ACHN (cell line): ENCODE measurements at places on chromosomes 7 and 10.

DNA sequence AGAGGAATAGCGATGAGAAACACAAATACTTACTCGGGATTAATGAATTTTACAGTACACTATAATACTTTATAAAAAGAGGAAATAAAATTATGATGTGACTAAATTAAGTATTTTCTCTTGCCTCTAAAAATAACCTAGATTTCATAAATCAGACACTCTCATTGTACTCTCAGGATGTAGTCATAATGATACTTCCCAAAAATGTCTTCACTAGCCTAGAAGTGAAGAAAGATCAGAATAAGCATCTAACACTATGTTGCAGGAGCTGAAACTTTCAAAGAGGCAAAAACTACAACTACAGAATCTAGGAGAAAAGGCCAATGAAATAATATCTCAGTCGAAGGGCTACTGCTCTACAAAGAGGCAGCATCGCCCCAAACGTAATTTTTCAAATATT, 49.4 kb downstream of the DNAJC1 start:
- no peak for DNase-seq

DNA sequence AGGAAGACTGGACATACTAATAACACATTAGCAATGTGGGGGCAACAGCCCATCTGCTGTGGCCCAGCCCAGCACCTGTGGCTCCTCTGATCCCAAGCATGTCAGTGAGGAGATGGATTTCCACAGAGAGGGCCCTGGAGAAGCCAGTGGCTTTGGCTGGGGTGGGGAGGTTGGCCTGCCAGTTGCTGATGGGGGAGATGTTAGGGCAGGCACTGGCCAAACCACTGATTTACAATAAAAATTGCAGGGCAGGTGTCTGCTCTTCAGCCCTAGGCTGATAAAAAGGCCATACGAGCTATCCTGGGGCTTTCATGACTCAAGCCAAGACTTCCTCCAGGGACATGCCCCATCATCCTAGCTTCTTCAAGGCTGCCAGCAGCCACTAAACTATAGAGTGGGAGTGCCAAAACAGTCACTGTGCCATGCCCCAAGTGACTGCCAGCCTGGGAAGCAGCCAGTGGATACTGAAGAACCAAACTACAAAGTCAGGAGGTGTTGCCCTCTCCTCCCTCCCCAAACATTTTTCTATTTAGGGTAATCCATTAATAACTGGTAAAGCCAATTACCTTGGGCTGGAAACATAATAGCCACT, 37.8 kb downstream of the DPCD start:
- no peak for DNase-seq

- DNase-seq: peak; percentile 69
Observed at GRCh38 chr10:33421789-33422462, 87.5 kb upstream of the NRP1 start.

GRCh38 chr10:22593636-22594198, 120.7 kb downstream of the PIP4K2A start:
- no peak for DNase-seq

GRCh38 chr10:73964743-73965142, 33.2 kb upstream of the VCL start:
- DNase-seq: no peak

DNA sequence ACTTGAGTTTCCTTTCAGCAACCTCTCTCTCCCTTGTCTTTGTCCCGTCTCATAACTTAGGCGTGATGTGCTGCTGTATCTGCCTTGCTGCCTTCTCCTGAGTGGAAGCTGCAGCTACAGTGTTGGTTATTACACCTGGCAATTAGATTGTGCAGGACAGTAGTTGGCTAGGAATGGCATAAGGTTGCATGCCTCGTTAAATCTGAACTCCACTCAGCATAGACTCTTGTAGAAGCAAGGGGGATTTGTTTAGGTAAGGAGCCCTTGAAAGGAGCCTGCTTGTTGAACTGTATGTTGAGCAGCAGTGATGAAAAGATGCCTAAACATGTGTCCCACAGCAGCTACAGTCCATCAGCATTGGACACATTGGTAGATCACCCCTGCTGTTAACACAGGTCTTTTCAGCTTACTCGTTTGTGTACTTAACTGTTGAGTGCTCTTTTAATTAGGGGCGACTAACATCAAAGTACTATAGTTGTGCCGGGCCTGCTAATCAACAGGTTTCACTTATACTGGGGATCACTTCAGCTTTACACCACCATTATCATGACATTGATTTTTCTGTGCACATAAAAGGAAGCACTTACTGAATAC, 225.0 kb downstream of the AUTS2 start:
- DNase-seq: no peak
